ENCODE measurements at places on chromosomes 2 and 18. TPM values are rescaled to one million over a fixed set of nuclear protein-coding genes. Genes with fewer than 3 reads are reported as not detected.

DNA sequence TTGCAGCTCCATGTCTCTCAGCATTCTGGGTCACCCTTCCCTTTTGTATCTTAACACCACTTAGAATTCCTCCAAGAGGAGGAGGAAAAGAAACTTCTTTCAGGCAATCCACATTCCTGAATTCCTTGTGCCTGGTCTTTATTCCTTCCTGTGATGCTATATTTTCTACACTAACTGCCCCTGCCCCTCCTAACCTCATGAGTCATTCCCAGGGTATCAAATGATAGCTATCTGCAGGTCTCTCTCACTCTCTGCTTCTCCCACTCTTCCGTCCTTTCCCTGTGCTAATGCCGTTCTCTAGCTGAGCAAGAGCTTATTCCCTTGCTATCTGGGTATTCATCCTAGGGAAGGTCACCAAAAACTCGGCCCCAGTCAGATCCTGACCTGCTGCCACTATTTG, 395.0 kb upstream of the TCF4 start:
- no peak for DNase-seq

The RAPGEF4 gene
- 2.0 TPM for polyA plus RNA-seq

- DNase-seq = no peak
Measured at GRCh38 chr2:68151037-68151436, 6.7 kb upstream of the PNO1 start.

The ST6GAL2 gene
- polyA plus RNA-seq = 3.0 TPM

DNA sequence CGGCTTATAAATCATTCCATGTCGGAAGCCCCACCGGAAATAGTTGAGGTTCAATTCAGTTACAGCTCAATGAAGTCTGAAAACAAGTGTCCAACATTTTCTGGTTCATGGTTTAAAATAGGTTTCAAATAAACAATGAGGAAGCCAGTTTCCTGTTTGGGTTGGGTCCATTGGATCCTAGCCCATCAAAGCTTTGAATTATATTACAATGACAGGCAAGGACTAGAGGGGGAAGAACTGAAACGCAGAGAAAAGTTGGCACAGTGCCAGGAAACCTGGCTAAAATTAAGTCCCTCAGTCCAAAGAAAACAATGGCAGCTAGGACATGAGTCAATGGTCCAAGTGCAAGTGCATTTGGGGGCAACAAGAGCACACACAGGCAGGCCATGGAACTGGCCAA, 32.0 kb downstream of the SLC14A1 start:
- peak; percentile 35 for DNase-seq

- no peak for DNase-seq
Measured at GRCh38 chr2:26058390-26058789, 24.5 kb downstream of the RAB10 start.

DNA sequence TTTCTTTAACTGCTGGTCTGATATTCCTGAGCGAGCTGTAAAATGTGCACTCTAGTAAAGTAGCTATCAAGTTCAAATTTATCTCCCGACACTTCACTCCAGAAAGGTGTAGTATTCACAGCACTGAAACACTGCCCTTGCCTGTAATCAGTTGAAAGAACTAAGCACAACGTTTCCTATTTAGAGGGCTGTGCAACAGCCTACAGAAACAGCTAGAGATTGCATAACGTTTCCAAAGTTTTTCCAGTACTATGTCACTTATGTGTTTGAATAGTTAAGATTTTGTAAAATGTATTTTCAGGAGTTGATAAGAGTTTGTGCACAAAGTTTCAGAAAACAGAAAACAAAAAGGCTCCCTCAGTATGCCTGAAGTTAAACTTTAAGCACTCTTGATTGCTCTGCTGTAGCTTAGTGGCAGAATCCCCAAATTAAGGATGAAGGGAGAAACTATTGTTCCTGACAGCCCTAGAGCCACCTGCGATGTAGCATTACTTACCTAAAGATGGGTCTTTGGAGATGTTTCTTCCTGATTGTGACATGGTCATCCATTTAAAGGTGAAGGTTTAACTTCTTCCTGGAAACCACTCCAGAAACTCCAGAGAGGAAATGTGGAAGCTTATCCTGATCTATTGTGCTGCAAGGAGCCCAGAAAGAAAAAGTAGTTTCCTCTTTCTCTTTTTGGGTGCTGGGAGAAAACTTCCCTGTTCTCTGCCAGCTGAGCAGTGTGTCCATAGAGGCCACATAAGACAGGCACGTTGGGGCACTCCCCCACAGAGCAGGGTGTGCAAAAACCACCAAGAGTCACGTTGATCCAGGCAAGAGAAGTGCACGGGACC, 536 bp downstream of the PDE1A start:
- DNase-seq = peak; percentile 6

- peak; percentile 70 for DNase-seq
Measured at GRCh38 chr2:188978291-188979081, 4.3 kb downstream of the COL3A1 start.

The CRYGD gene
- polyA plus RNA-seq = 0.47 TPM

GRCh38 chr2:111705239-111705638, 178.8 kb downstream of the ANAPC1 start:
- DNase-seq = no peak

GRCh38 chr2:6641956-6642355, 223.8 kb downstream of the CMPK2 start:
- DNase-seq = no peak

The MREG gene
- polyA plus RNA-seq = 5.6 TPM

DNA sequence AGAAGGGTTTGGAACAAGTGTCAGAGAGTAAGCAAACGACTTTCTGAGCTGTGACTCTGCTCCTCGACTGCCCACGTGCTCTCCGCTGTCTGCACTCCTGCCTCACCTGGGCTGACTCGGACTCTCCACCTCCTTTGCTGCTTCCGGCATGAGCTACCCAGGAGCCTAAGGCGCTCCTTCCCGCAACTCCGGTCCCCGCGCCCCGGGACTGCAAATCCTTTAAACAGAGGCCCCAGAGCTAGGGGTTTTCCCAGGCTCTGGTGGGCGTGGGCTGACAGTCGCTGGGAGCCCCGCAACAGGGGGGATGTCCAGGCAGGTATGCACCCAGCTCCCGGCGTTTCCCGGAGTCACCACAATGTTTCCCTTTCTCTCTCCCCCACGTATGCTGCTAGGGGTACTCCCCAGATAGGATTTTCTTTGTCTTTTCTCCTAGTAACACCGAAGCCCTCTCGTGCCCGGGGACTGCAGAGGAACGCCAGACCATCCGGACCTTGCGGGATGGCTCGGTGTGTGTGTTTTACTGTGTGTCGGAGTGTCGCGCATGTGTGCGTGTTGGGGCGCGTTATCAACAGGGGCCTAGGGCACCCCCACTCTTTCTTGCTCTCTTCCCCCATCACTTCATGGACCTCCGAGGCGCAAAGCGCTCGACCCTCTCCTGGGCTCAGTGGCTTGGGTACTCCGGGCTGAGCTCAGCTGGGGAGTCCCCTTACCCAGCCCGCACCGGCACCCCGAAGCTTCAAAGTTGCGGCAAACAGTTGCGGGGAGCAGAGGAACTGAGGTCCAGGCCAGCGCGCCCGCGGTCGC, 691 bp upstream of the THSD7B start:
- peak; percentile 67 for DNase-seq

- no peak for DNase-seq
Measured at GRCh38 chr2:64987956-64988419, 1.2 kb upstream of the SLC1A4 start.

GRCh38 chr2:140786585-140786984, 1344.2 kb downstream of the LRP1B start:
- DNase-seq = no peak

The ZNF385B gene
- 1.5 TPM for polyA plus RNA-seq

DNA sequence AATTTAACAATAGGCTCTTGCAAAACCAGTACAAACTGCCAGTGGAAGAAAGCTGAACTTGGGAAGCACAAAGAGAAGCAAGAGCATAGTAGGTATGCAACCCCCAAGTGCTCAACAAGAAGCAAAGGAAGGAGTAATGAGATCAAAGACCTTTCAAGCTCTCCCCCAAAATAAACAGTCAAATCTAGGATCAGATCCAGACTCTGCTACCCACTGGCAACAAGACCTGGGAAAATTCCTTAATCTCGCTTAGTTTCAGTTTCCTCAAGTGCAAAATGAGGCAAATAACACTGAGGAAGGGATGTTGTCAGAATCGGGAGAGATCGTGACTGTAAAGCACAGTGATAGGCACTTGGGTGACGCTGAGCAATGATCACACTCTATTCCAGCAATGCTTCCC, 329.2 kb downstream of the TNS1 start:
- no peak for DNase-seq

The SDC1 gene
- polyA plus RNA-seq = 84.1 TPM
